ENCODE measurements at places on chromosomes 16 and 17.

DNA sequence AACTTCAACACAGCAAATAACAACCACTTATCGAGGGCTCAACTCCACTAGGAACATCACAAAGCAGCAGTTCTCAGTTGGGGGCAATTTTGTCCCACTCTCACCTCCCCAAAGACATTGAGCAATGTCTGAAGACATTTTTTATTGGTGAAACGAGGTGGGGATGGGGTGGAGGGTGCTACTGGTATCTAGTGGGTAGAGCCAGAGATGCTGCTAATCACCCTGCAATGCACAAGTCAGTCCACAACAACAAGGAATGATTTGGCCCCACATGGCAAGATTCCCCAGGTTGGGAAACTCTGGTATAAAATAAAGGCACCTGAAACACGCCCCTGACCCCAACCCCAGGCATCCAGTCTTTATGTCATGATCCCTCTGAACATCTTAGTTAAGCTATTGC lies 33.3 kb downstream of the TLE7 start:
- DNase-seq = no peak

- DNase-seq = no peak
These were observed 28.4 kb downstream of the HAPSTR1 start for GRCh38 chr16:9119795-9120194.

DNA sequence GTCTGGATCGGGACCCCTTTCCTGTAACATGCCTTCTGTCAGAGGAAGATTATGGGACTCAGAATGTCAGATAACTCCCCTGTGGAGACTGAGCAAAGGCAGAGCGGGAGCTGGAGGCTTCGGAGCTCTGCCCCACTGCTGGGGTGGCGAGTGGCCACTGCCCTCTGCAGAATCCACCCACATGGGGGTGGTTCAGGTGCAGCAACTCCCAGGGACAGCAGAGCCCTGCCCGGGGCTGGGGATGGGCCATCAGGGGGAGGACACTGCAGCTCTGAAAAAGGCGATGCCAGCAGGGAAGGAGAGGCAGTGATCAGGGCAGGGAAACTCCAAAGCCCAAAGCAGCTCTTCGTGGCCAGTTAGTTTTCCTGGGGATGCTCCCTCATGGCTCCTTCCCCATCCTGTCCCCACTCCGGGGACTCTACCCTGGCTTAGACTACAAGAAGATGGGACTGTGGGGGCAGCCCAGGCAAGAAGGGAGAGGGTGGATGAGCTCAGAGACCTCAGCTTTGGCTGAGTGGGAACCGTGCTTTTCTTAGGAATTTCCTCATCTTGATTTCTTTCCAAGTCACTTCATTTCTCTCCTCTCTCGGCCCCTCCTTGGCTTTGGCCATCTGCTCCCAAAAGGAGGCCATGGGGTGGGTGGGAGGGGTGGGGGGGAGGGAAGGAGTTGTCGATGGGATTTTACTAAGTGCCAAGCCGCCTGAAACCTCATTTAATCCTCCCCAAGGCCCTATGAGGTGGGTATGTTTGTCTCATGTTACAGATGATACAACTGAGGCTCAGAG lies 4.0 kb downstream of the CA4 start:
- DNase-seq = no peak

- DNase-seq = no peak
These were observed 668 bp downstream of the ATPAF2 start for GRCh38 chr17:18038149-18038850.

- no peak for DNase-seq
These were observed 13.1 kb downstream of the FBXO39 start for GRCh38 chr17:6789146-6789545.

DNA sequence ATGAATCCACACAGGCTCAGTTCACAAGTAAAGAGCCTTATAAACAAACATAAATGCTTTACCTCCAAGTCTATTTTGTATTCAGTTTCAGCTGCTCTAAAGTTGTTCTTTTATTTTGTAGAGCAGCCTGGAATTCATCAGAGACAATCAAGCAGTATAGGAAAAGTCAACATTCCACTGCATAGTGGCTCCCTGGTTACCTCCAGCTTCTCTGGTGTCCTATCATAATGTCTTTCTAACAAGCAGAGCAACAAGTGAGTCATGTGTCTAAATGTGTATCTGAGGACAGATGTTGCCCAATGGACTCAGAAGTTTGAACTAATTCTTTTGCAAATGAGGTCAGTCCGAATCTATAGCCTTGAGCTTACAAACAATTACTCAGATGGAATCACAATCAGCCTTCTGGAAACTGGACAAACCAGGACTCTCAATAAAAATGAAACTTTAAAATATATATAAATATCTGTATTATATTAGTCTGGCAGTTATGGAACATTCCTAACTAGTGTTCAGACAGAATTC lies 292.0 kb upstream of the TOM1L1 start:
- no peak for DNase-seq

GRCh38 chr17:67482764-67483163 lies 105.7 kb downstream of the PITPNC1 start:
- no peak for DNase-seq

GRCh38 chr16:67959536-67960329 lies 8.7 kb downstream of the SLC12A4 start:
- DNase-seq = no peak

DNA sequence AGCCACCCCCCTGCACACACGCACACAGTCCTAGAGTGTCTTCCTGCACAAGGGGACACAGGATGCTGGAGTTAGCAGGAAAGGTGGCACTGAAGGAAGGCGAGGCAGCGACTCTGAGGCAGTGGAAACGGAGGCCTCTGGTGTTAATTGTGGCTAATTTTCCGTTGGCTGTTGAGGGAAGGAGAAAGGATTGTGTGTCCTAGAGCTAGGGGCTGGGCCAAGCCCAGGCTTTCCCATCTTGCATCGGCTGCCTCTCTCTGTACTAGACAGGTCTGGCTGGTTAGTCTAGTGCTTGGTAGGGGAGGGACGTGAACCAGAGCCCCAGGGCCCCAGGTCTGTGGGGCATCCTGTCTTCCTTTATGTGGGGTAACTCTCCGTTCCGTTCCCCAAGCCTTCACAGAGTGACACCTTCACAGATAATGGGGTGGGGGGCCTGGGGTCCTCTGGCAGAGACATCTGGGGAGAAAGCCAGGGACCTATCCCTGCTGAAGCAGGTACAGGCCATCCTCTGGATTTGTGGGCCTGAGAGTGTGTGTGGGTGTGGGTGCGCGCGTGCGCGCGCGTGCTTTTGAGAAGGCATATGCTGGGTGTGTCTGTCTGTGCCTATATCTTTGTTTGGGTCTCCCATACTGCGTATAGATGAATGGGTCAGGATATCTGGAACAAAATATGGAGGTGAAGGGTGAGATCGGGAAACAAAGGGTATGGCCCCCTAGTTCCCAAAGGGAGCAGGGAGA lies at the start of gene CHD3:
Gene CHD3 (plus strand): TSS at position 606 of the 737 bp plus-strand sequence. CDS start 212 bp downstream, outside the sequence.
- DNase-seq = no peak

- DNase-seq = no peak
These were observed 12.0 kb downstream of the PGS1 start for GRCh38 chr17:78390241-78391050.

GRCh38 chr17:41413353-41413957 lies 10.9 kb downstream of the KRT37 start:
- no peak for DNase-seq

GRCh38 chr16:84029297-84030047 lies 13.1 kb downstream of the SLC38A8 start:
- no peak for DNase-seq

DNA sequence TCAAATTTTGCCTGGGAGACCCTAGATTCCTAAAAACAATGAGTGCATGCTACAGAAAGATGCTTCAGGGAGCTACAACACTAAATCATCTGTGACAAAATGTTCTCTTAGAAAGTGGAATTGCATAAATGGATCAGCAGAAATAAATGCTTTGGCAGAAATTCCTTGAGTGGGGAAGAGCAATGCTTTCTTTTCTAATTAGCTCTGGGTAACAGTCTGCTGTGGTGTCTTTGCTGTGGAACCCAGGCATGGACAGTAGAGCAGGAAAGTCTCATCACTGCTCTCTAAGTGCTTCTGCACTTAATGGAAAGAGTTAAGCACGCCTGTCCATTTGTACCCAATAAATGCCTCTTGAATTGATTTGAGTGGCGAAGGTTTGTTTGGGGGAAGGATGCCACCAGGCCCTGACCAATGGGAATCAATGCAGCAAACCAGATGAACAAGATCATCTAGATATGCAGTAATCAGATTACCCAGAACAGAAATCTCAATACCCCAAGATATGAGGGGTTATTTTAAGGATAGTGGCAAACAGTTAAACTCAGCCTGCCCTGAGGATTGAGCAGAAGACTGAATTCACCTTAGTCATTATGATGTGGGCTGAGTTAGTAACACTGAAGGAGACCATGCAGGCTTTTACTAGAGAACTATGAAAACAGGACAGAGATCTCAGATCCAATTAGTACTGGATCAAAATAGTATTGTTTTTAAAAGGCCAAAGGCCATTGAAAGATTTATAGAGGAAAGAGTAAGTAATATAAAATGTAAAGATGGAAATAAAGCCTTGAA lies 13.6 kb downstream of the HLF start:
- DNase-seq = no peak

DNA sequence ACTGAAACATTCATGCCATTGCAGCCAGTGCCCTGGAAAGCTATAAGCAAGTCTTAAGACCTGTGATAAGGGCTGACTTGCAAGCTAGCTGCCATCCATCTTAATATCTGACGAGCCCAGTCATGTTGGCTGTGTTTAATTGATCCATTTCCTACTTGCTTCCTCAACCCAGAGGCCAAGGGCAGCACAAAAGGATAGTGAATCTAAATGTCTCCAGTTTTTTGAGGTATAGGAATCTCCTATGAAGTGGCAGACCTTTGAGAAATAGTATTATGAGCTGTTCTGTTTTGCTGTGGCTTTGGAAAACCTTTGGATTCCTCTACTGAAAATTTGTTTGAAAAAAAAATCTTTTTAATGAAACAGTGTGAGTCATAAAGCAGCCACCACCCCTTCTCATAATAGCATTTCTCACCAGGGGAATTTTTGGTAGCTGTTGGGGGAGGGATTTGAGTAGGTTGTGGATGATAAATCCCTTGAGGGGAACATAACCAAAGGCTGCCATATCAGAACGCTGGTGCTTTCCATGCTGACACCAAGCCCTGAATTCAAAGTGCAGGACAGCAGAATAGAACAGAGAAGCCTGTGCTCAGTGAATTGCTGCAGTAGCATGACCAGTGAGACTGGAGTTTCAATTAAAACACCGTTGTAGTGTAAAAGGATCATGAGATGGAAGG lies 12.9 kb downstream of the ZNRF1 start:
- no peak for DNase-seq

DNA sequence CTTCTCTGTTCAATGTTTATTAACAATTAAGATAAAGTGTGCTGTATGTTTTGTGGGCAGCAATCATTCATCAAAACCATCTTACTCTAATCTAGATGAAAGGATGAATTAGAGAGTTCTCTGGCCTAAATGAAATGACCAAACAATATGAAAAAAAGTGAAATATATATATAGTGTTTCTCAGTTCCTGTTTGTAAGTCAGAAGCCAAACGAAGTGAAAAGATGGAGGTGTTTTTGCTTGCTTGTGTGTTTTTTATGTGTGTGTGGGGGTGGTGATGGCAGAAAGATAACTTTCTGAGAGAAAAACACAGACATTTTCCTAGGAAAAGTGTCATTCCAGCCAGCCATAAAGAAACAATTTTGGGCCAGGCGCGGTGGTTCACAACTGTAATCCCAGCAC lies 138.6 kb downstream of the CDH8 start:
- no peak for DNase-seq

DNA sequence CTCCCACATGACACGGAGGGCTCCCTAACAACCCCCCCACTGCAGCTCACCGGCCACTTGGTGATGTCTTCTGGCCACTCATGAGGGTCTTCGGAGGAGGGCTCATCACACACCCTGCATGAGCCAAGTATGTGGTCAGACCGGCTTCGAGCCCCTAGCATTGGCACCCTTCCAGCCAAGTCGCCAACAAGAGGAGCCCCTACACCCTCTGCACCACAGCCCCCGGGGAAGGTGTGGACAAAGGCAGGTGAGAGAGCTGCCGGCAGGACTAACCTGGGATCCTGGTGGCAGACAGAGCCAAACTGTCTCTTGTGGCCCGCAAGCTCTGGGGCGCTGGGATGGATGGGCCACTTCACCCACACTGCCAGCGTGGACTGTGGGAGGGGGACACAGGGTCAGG lies 6.5 kb downstream of the SNRNP25 start:
- DNase-seq = no peak

DNA sequence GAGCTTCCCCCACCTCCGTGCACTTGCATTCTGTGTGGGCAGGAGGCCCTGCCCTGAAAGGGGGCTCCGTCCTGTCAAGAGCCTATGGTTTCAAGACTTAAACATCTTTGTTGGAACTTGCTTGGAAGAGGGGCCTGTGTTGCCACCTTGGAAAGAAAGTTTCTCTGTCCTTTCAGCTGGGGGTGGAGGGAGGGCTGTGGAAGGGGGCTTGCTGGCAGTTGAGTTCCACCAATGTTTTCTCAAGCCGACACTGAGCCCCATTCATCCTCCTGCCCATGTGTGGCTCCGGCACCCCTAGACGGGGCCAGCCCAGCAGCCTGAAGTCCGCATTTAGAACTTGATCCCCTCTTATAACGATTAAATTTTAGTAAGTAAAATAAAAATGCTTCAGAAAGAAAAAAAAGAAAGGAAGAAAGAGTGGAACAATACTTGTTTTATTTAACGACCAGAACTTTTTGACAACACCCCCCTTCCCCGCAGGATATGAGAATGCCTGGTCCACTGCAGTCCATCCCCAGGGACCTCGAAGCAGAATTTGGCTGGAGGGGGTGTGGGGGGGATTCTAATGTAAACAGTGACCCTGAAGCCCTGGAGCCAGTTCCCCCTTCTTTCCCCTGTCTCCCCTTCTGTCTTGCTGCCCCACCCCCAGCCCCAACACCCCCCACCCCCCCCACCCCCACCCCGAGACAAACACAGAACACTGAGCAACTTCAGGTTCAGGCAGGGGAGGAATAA lies 26.9 kb upstream of the CLEC18A start:
- DNase-seq = no peak

- no peak for DNase-seq
These were observed 5.4 kb upstream of the SLC5A2 start for GRCh38 chr16:31477220-31478216.

DNA sequence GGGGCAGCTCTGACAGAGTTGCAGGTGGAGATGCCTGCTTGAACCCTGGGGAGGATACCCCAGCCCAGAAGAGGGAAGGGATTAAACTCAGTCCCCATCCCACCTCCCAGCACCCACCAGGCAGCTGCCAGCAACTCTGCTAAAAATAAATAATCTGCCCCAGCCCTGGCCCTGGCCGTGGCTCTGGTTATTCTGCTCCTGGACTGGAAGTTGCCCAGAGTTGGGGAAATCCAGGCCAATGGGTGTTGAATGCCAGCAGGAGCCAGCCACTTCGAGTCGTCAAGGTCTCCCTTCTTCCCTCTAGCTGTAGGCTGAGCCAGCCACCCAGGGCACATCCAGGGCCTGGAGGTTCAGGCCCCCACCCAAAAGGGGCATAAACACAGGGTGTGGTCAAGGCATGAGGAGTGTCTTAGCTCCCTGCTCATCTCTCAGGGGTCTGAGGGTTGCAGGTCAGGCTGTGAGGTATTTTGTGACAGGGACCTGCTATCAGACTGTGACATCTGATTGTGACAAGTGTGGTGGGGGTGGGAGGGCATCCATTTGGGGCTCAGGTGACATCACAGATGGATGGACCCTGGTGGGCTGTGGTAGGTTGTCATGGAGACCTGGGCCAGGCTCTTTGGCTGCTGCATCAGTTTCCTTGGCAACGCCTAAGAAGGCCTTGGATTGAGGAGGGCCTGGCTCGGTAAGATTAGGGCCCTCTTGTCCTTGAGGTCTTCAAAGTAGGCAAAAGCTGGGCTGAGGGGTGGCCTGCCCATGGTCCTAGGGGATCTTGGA lies 1.0 kb upstream of the RRAD start:
- DNase-seq = no peak

GRCh38 chr17:77654850-77655249 lies 303.7 kb upstream of the TNRC6C start:
- DNase-seq = no peak

GRCh38 chr17:64066716-64067115 lies 46.3 kb upstream of the ICAM2 start:
- DNase-seq = no peak
